Midbrain (tissue), 1 donor: ENCODE measurements at places on chromosomes 3 and 15.
A peak's percentile ranks its signal among the peaks of the same experiment; 100 is the strongest.

GRCh38 chr3:97131476-97131875 lies 317.1 kb downstream of the EPHA6 start:
- no peak for DNase-seq

GRCh38 chr15:38551720-38552648 lies 12.6 kb downstream of the RASGRP1 start:
- DNase-seq, result no peak

GRCh38 chr3:29291260-29291981 lies 10.6 kb downstream of the RBMS3 start:
- DNase-seq, result no peak

DNA sequence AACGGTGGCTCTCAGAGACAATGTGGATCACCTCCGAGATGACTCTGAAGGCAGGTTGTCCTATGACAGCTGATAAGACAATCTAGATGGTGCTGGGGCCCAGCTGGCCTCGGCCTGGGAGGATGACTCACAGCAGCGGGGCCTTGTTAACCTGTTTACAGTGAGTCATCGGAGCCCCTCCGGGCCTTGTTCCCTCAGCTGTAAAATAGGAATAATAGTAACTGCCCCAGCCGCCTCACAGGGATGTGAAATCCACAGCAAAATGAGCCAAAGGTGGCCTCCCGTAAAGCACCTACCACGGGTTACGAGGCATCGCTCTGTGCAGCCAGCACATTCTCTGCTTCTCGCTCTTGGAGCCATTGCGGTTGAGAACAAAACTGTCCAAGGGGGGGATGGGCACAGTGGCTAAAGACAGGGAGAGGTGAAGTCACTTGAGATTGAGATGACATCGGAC lies 88.6 kb upstream of the RASGRF1 start:
- no peak for DNase-seq

DNA sequence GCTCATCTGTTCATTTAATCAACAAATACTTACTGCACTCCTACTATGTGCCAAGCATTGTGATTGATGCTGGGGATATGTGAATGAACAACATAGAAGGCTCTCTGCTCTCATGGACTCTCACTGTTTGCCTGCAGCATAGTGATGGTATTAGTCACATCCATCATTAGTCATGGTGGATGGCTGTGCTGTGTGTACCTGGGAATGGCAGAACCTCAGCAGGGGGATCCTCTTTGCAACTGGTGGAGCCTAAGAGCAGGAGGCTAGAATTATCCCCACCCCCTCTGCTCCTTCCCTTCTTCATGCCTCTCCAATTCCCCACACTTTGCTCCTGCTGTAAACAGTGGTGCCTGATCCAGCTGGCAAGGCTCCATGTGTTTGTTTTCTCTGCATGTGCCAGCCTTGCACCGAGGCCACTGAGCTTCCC lies 20.5 kb downstream of the BOC start:
- DNase-seq, result no peak

DNA sequence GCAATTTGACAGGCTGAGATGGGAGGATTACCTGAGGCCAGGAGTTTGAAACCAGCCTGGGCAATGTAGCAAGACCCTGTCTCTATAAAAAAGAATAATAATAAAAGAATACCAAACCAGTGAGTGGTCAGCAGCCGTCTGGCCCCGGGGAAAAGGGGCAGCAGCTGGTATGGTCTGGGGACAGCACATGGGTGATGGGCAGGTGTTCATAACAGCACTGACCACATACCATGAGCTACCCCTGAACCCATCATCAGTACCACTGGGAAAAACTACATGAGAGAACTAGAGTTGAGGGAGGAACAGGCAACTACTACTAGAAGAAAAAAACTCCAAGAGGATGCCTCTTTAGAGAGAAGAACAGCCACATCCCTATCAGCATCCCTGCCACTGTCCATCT lies 40.7 kb downstream of the ARHGEF3 start:
- no peak for DNase-seq

DNA sequence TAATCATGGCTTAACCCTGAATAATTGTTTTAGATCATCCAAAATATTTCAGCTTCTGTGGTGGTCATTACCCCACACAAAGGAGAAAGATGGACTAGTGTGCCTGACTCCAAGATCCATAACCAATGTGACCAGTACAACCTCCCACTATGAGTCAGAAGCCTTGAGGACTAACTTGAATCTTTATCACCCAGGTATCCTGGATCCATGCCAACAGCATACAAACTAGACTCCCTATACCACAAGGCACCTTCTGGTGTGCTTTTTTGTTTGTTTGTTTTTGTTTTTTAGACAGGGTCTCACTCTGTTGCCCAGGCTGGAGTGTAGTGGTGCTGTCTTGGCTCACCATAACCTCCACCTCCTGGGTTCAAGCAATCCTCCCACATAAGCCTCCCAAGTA lies 317.7 kb downstream of the VPS13C start:
- no peak for DNase-seq

GRCh38 chr3:2420919-2421318 lies 322.3 kb downstream of the CNTN4 start:
- no peak for DNase-seq

GRCh38 chr15:59096429-59096828 lies 8.5 kb upstream of the CCNB2 start:
- DNase-seq, result no peak

DNA sequence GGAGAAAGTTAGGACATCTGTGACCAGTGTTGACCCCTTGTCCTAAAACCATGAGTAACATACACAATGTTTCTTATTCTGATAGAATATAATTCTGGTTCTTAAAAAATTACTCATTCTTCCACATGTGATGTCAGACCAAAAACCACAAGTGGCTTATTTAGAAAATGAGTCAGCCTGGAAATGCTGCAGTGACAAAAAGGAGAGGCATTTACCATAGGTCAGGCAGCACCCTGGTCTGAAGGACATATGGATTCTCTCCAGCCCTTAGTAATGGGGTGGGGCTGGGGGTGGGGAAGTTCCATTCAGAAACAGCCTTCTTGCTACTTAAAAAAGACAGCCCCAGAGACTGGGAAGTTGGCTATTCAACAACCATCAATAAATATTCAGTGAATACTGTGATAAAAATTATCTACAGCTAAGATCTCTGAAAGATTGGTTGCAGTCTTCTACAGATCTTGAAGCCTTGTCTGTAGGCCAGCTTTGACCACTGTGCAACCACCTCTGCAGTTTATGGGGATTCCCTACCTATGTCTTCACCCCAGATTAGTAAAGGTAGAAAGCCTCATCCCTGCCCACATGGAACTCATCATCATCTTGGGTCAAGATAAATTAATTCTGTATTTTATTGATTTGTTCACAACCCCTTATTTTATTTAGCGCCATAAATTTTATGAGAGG lies 34.9 kb upstream of the TIMP4 start:
- DNase-seq, result no peak

- DNase-seq, result no peak
Observed at GRCh38 chr3:97967966-97968365, 4.3 kb downstream of the RIOX2 start.

DNA sequence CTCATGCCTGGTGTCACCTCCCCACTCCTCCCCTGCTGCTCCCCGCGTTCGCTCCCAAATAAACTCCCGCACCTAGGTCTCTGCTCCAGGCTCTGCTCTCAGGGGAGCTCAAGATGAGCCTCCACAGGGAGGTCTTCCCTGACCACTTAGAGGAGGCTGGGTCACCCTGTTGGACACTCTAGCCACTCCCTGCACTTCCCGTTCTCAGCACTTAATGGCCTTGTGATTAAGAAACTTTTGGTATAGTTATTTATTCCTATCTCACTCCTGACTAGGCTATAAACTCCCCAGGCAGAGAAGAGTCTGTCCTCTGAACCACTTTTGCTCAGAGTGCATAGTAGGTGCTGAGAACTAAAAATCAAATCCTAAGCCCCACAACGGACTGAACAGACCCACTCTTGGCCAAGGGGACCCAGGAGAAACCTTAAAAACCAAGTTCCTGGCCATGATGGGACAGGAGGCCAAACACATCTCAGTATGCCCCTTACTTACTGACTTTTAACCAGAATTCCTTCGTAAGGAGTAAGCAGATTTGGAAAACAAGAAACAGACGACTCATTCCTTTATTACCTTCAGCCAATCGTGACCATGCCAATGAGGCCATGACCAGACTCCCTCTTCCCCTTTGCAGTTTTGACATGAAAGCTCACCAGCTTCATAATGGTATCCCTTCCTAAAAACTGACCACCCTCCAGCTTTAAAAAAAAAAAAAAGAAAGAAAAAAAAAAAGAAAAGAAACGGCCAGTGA lies 69.0 kb upstream of the HRH1 start:
- DNase-seq, result no peak

- DNase-seq, result no peak
Observed at GRCh38 chr3:187880441-187880840, 135.2 kb upstream of the BCL6 start.

GRCh38 chr15:31523655-31524049 lies 197.0 kb downstream of the KLF13 start:
- no peak for DNase-seq

DNA sequence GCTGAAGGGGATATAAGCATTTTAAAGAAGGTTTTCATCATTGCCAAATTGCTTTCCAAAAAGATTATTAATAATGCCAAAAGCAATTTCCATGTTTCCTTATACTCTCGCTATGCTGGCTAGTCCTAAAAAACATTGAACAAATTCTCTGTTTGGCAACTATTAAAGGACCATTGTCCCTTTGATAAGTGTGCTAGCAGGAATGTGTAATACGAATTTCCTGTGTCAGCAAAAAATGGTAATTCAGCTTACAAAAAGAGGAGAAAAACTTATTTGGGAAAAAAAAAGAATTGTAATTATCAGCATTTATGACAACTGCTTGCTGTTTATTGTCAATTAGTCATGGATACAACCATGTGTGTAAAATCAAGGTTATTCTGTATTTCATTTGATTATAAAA lies 138.6 kb downstream of the TBL1XR1 start:
- peak; percentile 17 for DNase-seq

DNA sequence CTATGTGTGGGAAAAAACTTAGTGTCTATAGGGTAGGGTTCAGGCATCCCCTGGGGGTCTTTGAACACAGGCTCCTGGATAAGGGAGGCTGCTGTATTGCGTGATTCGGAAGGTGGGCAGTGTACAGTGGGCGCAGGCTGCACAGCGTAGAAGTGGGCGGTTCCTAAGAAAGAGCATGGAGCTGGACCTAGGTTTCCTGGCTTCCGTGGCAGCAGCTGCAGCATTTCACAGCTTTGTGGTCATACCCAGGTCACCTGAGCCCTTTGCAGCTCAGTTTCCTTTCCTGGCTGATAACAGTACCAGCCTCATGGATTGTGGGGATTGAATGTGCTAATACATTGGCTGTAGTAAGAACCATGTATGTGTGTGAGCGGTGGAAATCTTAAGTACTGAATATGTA lies 22.2 kb downstream of the CFAP100 start:
- DNase-seq, result no peak

GRCh38 chr15:50940506-50940905 lies 32.0 kb downstream of the AP4E1 start:
- no peak for DNase-seq

DNA sequence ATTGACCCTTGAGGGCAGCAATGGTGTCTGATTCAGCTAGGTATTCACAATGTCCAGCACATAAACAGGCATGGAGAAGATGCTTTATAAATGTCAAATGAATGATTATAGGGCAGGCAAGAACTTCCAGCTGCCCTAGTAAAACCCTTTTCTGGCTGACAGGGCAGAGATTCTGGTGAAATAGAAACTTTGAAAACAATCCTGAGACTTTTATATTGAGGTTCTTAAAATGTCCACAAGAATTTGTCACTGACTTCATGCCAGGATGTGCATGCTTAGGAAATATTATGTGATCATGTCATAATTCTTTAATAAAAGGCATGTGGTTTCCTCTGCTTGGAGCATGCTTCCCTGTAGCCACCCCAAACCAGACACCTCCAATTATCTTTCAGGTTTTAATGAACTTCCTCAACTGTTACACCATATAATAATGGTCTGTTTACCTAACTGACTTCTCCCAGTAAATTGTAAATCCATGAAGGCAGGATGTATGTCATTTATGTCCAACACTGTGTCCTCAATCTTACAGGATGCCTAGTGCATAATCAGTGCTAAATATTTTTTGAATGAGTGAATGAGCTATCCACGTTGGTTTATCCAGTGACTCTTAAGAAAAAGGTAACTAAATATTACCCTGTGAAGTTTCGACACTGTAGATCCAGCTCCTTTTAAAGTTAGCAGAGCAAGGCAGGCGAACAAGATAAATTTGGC lies 43.4 kb upstream of the CLRN1 start:
- no peak for DNase-seq

GRCh38 chr3:34361921-34362320 lies 563.5 kb downstream of the PDCD6IP start:
- DNase-seq, result no peak

DNA sequence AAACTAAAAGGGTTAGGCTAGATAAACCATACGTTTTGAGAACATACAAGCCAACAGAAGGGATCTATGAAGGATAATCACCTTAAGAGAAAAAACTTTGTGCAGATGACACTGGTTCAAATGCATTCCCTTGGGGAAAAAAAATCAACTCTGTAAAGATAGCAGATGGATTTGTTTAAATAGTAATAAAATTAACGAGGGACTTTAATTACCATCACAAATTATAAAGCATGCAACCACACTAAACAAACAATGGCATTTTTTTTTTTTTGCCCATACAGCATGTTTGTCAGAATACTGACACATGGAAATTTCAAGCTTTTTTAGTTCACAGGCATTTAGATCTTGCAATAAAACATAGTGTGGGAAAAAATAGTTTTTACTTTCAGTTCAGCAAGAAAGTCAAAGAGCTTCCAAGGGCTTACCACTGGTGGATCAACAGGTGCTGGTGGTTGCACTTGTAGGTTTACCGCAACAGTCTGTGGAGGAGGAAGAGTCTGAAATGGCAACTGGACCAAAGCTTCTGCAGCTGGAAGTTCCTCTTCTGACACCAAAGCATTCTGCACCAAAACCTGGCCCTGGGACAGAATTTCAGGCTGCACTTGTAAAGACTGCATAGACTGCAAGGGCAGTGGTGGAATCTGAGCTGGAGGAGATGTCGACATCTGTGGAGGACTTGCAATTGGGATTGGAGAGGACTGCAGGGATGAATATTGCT lies 53.1 kb downstream of the PHC3 start:
- DNase-seq, result no peak

- DNase-seq, result no peak
Observed at GRCh38 chr15:62994439-62994838, 48.1 kb upstream of the TPM1 start.

- no peak for DNase-seq
Observed at GRCh38 chr3:39262846-39263245, 17.0 kb downstream of the CX3CR1 start.

DNA sequence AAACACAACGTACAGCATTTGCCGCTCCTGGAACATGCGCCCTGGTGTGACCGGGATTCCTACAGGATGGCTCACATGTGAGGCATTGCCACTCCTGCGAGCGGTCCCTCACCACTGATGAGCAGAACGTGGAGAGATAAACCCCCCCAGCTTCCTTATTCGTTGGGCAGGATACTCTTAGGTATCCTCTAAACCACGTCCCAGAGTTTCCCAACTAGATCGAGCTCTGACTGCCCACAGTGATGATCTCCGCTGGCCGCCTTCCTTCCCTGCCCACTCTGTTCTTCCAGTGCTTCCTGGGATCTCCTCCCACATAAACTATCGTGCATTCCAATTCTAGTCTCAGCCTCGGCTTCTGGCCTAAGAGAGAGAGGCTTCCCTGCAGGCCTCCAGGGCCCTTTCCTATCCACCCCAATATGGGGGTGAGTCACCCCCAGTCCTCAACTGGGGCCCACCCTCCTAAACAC lies 91.8 kb downstream of the TOP2B start:
- DNase-seq, result no peak

GRCh38 chr3:42159706-42160472 lies 68.7 kb downstream of the TRAK1 start:
- no peak for DNase-seq
